ENCODE measurements at places on chromosomes 13 and 19.

DNA sequence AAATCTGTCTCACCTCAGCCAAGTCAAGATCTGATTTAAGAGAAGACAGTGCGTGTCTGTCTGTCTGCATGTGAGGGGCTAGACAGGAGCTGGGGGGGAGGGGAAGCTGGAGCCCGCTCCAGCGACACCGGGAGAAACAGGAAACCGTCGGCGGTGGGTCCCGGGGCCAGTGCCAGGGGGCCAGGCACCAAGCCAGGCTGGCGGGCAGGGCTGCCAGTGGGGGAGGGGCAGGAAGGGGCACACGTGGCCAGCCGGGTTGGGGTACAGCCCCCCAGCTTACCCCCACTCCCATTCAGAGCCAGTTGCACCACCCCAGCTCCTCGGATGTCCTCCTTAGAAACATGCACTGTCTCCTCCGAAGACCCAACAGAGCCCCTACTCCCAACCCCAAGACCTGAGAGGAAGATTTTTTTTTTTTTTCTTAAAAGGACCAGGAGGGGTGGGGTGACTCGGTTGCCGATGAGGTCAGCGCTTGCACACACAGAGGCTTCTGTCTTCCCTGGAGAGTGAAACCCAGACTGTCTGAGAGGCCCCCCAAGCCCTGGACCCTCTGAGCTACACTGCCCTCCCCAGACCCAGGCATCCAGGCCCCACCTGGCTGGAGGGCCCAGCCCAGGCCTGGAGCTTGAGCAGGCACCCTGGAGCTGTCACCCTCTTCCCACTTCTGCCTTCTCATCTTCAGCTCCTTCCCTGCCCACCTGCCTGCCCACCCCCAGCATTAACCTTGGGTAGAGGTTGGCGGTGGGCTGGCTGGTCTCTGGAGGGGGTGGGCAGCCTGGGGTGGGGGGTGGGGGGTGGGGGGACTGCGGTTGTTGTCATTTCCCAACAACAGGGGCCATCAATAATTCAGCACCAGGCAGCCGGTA, 4.0 kb downstream of the ERF start:
- peak; percentile 68 for DNase-seq

GRCh38 chr19:42111384-42111783, 20.9 kb downstream of the POU2F2 start:
- no peak for DNase-seq

GRCh38 chr13:39281539-39282150, 243.4 kb downstream of the NHLRC3 start:
- no peak for DNase-seq

DNA sequence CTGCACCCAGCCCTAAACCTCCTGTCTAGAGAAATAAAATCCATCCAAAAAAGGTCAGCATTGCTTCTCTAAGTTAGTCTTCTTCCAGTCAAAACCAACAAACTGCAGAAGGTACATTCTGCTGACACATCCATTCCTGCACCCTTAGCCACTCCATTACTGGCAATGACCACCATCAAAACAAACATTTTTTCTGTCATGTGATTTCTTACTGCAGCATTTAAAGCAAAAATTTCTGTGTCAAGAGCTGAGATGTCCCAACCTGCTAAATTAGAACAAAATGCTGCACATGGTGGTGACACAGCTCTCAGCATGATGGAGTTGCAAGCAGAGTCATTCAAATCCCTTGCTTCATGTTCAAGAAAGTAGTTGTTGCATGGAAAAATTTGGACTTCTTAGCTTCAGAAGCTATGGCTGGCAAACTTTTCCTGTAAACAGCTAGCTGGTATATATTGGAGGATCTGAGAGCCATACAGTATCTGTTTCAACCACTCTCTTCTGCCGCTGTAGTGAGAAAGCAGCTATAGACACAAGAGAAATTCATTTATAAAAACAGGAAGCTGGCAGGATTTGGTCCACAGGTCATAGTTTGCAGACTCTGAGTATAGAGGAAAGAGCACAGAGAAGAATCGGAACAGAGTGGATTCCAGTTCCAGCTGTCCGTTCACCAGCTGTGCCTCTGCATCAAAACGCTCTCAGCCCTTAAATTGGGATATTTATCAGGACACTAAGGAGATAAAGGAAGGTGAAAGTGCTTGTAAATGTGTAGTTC, 17.4 kb downstream of the RUBCNL start:
- peak; percentile 89 for DNase-seq

- no peak for DNase-seq
Measured at GRCh38 chr13:58704953-58705352, 1073.4 kb downstream of the PCDH17 start.

DNA sequence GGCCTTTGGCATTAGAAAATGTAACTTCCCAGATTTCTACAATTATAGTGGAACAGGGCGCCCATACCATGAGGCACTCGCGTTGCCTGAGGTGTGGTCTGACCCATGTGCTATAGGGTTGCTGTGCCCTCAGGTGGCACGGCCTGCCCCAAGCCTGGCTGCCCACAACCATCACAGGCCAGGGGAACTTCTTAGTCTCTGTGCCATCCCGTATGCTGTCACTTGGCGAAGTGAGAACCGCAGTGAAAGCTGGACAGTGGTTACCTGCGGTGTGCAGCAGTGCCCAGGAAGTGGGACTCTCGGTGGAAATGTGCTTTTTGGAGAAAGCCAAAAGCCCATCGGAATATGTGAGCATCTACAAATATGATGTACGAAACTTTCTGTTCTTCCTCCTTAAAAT, 88.2 kb upstream of the GPR183 start:
- no peak for DNase-seq

GRCh38 chr13:73708393-73708985, 425.7 kb downstream of the KLF12 start:
- peak; percentile 73 for DNase-seq

DNA sequence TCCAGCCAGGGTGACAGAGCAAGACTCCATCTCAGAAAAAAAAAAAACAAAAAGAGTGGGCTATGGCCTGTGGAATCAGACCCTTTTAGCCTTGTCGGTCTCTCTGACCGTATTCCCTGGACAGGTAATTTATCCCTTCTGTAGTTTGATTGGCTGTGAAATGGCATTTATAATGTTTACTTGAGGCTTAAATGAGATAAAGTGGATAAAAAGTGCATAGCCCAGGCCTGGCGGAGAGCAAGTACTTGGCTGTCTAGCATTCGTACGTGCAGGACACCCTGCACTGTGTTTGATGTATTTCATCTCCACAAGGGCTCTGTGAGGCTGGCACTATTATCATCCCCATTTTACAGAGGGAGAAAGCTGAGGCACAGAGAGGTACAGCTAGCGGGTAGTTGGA, 7.0 kb downstream of the NTN5 start:
- DNase-seq = no peak

- no peak for DNase-seq
Measured at GRCh38 chr13:110318920-110319319, 11.8 kb downstream of the COL4A2 start.

GRCh38 chr19:30419568-30420180, 47.5 kb downstream of the ZNF536 start:
- DNase-seq = no peak

DNA sequence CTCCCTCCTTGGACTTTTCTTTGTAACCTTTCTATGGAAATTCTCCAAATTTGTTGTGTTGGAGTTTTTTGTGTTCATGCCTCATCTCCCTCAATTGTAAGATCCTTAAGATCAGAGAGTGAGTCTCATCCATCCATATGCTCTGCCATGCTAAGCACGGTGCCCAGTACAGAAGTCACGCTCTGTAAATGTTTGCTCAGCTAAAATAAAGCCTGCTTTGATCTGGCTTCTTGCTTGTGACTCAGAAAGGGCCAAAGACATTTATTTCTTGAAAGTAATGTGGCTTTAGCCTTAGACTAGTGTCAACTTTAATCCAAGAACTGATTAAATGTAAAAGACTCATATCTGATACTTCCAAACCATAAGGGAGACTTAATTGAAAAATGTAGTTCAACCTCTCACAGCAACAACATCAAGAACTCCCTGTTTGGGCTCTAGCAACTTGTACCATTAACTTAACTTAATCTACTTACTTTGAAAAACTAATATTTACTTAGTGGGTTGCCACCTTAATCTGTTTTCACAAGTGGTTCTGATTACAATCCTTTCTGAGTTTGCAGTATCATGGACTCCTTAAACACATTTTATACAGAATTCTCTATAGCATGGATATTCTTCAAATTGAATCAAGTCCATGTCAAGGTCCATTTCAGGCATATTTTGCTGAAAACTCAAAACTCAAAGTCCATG, 100.2 kb downstream of the KL start:
- DNase-seq = no peak

GRCh38 chr19:1532003-1532402, 8.1 kb downstream of the PLK5 start:
- no peak for DNase-seq

DNA sequence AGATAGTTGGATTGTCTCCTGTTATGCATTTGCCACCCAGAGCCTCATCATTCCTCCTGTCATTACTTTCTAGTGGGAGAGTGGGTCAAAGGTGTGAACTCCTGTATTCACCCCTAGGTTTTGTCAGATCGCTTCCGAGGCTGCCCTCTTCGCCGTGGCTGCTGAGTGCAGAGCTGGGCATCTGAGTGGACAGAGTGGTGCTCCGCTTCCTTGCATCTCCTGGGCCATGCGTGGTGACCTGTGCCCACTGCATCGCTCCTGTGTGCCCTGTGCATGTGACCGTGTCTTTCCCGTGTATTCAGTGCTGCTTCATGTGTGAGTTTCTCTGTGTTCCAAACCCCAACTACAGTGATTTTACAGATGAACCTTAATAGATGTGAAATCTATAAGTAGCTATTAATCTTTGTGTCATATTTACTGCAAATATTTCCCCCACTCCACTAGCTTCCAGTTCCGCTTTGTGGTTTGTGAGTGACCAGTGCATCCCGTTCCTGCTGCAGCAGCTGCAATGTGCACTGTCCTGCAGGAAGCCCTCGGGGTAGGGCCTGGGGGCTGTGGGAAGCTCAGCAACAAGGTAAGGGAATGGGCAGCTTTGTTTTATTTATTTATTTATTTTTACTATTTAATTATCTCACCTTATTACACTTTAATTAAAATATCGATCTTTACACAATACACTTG, 53.1 kb downstream of the C13orf46 start:
- DNase-seq = no peak

DNA sequence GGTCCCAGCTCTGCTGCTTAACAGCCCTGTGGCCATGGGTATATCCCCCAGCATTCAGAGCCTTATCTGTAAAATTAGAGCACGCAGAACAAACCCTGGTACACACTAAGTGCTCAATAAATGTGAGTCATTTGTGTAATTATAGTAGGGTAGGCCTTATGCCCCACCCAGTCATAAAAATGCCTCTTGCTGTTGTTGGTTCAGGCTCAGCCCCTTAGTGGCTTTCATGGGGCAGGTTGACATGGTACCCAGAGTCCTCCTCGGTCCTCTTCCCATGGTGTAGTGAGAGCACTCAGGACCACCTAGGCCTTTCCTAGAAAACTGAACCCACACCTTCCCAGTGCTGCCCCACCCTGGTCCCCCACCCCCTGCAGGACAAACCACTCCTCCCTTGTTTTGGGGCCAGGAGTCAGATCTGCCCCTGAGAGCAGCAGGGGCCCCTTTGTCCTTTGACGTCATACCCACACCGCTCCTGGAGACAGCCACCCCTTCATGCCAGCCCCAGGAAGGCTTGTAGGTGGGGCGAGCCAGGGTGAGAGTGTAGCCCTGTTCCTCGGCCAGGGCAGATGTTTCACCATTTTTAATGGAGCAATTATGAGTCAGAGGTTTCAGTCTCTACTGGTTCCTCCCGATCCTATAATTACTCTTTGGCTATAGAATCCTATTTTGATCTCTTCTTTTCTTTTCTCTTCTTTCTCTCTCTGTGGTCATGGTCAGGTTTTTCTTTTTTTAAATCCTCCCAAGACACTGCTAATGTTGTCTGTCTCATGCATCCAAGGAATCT, 36.8 kb downstream of the ACTN4 start:
- peak; percentile 87 for DNase-seq

- DNase-seq = no peak
Measured at GRCh38 chr19:5635427-5635826, 12.5 kb downstream of the SAFB start.

DNA sequence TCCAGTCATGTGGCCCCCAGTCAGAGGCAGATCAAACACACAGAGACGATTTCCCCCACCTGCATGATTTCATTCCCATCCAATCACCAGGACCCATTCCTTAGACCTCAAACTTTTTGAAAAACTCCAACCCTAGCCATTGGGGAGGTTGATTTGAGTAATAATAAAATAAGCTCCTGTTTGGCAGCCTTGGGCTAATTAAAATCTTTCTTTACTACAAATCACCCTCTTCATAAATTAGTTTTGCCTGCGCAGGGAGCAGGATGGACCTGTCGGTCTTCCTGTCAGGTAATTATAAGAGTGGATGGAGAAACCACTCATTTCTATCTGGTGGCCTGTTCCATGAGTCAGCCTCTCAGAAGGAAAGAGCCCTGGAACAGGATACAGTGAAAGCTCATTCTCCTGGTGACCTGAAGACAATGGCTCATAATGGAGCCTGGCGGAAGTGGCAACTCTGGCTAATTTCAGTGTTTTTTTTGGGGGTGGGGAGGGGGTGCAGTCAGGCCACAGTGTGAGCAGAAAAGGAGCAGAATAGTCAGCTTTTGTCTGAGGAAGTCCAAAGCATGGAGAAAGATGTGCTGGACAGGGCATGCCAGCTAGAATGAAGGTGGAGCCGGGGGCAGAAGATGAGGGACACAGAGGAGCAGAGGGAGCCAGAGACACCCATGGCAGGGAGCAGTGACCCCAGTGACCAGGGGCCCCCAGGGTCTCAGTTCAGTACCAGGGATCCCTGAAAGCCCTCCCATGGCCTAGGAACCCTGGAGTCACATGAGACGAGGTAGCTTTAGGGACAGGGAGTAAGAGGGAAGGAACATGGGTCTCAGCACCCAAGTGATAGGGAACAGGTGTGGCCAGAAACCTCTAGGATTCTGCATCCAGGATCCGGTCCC, 31.8 kb upstream of the PSG9 start:
- no peak for DNase-seq

GRCh38 chr13:80339563-80339911, 1.4 kb downstream of the SPRY2 start:
- no peak for DNase-seq

DNA sequence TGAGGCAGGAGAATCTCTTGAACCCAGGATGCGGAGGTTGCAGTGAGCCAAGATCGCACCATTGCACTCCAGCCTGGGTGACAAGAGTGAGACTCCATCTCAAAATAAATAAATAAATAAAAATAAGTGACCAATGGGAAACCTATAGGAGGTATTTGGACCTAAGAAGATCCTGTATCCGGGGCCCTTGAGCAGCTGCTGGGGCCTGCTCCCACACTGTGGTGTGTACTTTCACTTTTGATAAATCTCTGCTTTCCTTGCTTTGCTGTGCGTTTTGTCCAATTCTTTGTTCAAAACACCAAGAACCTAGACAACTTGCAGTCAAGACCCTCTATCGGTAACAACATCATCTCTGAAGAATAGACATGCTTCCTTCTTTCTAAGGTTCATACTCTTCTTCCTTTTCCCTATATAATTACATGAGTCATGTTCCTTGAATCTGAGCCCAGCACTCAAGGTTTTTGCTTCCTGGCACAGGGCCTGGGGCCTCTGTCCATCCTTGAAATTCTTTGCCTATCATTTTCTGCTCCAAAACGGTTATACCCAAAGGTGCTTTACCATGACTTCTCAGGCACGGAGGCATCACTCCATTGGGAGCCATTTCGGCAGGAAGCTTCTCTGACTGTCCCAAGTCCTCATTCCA, 14.2 kb upstream of the PNMA8C start:
- peak; percentile 79 for DNase-seq

GRCh38 chr13:84211048-84211447, 328.8 kb upstream of the SLITRK1 start:
- DNase-seq = no peak

- peak; percentile 7 for DNase-seq
Measured at GRCh38 chr13:26500618-26501320, 56.7 kb upstream of the WASF3 start.

Measured in iris pigment epithelial cell (primary cell).